ENCODE measurements at places on chromosomes 2 and 18.
A peak's percentile ranks its signal among the peaks of the same experiment; 100 is the strongest.

- peak; percentile 33 for DNase-seq
Measured at GRCh38 chr2:177296040-177296439, 31.5 kb upstream of the NFE2L2 start.

DNA sequence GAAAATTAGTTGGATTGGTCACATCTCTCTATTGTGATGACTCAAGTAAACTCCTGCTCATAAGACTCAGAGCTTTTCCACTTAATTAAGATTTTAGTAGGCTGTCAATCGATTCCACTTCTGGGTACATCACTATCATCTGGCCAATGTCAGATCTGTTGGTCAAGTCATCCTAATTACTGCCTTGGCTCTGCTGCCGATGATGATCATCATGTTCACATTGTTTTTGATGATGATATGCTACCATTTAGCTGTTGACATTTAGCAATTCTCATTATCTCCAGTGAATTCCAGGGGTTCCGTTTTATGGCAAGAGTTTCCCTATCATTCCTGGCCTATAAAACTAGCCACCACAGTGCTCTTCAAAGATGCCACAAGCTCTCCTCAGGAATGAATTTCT is 253.4 kb downstream of the IKZF2 start:
- no peak for DNase-seq

- peak; percentile 45 for DNase-seq
Measured at GRCh38 chr18:55100817-55101457, 141.7 kb upstream of the CCDC68 start.

- DNase-seq, result no peak
Measured at GRCh38 chr2:15941871-15942710, 1.7 kb downstream of the MYCN start.

GRCh38 chr2:16042201-16042700 is 101.9 kb downstream of the MYCN start:
- no peak for DNase-seq

GRCh38 chr2:40166006-40166405 is 285.9 kb downstream of the SLC8A1 start:
- DNase-seq, result no peak

GRCh38 chr2:175964195-175964594 is 37.9 kb downstream of the LNPK start:
- DNase-seq, result peak; percentile 55

- no peak for DNase-seq
Measured at GRCh38 chr2:236733156-236733555, 163.5 kb downstream of the ACKR3 start.

- no peak for DNase-seq
Measured at GRCh38 chr2:19300961-19301360, 57.5 kb downstream of the OSR1 start.

GRCh38 chr2:241897231-241897916 is 27.8 kb downstream of the RTP5 start:
- no peak for DNase-seq

- DNase-seq, result no peak
Measured at GRCh38 chr2:70664525-70664924, 103.5 kb downstream of the ADD2 start.

DNA sequence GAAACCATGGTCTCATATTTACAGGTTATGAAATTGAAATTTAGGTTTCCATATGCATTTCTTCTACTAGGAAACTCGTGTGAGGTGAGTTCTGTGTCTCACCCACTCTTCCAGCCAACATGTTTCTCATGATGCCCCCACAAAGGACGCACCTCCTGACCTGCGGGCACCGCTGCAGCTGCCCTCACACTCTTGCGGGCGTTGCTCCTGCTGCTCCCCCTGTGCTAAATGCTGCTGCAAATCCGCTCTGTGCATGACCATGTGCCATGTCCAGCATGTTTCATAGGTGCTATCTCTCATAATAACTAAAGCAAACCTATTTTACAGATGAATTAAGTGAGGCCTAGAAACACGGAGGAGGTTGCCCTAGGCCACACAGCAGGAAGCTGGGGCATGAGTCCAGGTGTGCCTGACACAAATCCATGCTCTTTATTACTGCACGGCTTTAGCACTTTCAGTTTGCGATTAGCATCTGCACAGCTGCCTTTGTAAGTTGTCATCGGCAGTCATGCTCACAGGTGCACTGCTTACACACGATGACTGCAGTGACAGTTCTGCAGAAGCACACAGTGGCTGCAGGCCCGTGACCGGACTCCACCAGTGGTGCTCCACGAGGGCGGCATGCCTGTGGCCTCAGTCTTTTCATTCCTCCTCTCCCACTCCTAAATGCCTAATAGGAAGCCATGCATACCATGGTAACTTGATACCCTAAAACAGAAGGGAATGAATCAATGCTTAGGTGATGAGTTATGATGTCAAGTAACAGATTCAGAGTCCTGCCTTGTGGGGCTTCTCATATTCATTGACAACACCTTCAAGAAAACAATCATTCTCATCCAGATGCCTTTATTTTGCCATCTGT is 14.9 kb upstream of the GALR1 start:
- no peak for DNase-seq

GRCh38 chr18:28176698-28176947 is 307 bp downstream of the CDH2 start:
- DNase-seq, result no peak

- no peak for DNase-seq
Measured at GRCh38 chr2:159075727-159076126, 107.3 kb downstream of the TANC1 start.

DNA sequence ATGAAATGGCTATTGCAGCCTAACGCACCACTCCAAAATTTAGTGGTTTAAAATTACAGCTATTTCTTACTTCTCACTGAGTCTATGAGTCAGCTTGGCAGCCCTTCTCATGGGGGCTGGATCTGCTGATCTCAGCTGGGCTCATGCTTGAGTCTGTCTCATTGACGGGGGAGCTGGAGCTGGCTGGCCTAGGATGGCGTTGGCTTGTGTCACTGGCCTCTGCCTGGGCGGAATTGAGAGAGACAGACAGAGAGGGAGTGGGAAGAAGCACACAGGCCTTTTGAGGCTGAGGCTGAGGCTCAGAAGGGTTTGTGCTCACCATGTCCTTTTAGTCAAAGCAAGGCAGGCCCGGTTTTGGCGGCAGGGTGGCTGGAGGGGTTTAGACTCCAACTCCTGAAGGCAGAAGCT is 412.1 kb upstream of the MYT1L start:
- no peak for DNase-seq

DNA sequence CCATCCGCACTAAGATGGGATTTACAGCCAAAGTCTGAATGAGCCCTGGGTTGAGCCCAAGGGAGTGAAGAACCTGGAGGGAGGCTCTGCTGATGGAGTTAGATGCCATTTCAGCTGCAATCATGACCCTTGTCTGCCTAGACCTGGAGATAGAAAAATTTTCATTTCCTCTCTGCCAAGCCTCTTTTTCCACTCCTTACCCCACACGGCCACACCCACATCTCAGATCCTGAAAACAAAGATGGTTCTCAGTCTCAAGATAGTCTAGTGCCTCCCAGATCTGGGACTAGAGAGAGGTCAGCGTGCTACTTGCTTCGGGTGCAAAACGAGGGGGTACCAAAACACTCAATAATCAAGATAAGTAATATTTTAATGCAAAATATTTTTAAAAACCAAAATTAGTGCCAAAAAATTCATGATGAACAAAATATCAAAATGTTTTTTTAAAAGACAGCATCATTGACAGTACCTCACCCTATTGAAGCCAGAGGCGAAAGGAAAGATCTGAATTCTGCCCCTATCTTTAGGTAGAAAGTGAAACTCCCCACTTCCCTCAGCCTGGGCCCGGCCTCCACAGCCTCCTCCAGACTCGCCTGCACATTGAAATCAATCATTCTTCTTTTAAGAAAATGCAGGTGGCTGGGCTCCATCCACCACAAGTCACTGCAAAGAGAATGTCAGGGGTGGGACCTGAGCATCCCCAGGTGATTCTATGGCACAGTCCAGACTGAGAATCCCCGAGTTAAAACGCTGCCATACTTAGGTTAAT is 57.8 kb upstream of the GPR45 start:
- DNase-seq, result no peak

GRCh38 chr2:147862859-147863516 is 18.2 kb downstream of the ACVR2A start:
- DNase-seq, result no peak

- peak; percentile 37 for DNase-seq
Measured at GRCh38 chr18:44945888-44946401, 265.3 kb downstream of the SETBP1 start.

GRCh38 chr2:217993817-217994463 is 8.9 kb downstream of the TNS1 start:
- DNase-seq, result peak; percentile 25

GRCh38 chr2:127796389-127796788 is 14.6 kb downstream of the WDR33 start:
- no peak for DNase-seq

GRCh38 chr2:134280726-134281125 is 26.9 kb downstream of the MGAT5 start:
- no peak for DNase-seq

DNA sequence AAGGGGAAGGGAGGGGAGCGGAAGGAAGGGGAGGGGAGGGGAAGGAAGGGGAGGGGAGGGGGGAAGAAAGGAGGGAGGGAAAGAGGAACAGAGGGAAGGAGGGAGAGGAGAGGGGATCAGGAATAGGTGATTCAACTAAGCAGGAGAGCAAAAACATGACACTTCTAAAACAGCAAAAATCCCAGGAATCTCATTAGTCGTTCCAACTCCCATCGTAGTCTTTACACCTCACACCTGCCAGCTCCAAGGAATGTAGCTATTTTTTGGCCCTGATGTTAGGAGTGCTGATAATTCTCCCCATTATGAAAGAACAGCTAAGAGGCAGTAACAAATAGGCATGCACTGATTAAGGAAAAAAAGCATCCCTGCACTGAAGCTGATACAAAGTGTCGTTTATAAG is 709.9 kb upstream of the PKDCC start:
- no peak for DNase-seq

DNA sequence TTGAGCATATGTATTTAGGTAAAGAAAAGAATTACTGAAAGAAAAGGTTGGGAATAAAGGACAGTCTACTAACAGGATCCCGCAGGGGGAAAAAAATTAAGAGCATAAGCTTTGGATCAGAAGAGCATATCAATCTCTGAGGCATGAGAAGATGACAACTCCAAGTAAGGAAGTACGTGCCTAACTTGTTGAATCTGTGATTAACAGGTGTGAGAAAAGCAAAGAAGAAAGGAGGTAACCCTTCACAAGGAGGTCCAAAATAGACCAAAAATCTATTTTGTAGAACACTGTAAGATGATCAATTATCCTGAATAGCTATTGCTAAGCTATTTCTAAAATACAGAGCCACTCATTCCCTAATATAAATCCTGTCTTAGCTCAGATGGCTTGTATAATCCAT is 32.8 kb downstream of the TRIP12 start:
- DNase-seq, result no peak

- DNase-seq, result no peak
Measured at GRCh38 chr2:158509928-158510797, 53.4 kb downstream of the PKP4 start.

- DNase-seq, result no peak
Measured at GRCh38 chr2:207417301-207417718, 112.5 kb upstream of the CREB1 start.

- no peak for DNase-seq
Measured at GRCh38 chr2:10368491-10369231, 66.0 kb downstream of the HPCAL1 start.

DNA sequence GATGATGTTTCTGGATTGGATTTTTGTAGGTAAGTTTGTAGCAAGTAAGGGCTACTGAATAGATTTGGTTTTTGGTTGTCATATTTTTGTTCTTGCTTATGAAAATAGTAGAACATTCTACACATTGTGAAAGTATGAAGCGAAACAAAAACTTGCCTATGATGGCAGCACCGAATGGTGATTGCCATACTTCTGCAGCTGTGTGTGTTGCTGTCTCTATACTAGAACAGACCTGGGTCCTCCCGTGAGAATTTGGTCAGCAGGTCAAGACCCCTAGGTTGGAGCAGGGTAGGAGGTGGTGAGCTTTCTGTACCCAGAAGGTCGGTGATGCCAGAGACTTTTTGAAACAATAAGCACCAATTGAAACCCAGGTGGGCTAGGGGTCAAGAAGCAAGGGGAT is 322.6 kb downstream of the PRKCE start:
- no peak for DNase-seq

DNA sequence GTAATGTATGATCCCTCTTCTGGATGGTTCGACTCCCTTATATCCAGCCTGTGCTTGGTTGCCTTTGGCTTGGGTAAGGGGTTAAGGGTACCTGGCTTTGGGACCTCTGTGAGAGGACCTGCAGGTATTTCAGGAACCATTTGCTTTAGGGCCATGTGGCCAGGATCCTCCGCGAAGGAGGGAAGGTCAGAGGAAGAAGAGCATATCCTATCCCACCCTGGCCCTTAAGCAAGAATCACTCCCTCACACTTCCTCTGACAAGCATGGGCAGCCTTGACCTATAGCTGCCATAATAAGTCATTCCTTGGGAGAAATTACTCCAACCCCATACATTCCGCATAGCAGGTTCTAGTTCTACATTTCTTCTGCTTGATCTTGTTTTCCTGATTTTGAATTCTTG is 59.1 kb upstream of the TXNDC2 start:
- DNase-seq, result no peak

DNA sequence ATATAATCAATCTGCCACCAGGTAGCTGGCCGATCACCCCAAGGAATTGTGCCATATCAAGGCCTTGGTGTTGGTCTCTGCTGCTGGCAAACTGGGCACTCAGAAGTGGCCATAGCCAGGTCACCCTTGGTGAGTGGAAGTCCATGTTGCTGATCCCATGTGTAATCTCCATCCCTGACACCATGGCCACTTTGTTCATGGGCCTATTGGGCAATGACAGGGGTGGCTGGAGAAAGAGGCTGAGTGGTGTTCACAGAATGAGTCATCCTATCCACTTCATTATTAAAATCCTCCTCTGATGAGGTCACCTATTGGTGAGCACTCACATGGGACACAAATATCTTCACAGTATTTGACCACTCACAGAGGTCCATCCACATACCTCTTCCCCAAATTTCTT is 26.7 kb upstream of the CD226 start:
- DNase-seq, result no peak

DNA sequence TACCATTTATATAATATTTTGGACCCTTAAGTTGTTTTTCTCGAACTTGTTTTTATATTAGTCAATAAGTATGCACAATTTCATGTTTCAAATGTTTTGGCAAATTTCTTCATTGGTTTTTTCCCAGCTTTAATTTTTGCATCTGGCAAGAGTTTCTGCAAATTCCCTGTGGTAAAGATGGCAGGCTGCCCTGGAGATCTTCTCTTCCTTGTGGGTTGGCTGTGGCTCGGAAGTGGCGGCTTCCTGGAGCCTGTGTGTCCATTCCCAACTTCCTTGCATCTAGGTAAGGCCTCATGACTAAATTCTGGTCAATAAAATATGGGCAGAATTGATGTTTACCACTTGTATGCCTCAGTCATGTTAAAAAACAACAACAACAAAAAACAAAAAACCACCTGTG is 818.6 kb downstream of the EPHA4 start:
- no peak for DNase-seq
